M059J (cell line): ENCODE measurements at places on chromosomes 5 and 9.
A peak's percentile ranks its signal among the peaks of the same experiment; 100 is the strongest.

DNA sequence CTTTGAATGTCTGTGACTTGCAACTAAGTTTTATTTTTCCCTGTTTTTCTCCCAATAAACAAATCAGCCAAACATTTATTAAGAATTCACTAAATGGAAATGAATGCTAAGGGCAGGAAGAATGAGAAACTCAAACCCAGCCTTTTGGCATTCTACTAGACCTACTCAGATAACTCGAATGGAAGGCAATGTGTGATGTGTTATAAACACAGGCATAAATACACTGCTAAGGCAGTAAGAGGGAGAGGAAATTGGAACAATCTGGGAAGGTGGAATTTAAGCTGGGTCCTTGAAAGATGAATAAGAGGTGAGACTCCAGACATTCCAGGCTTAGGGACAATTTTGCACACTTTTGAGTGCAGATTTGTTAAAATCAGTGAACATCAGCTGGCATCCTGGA, 34.7 kb downstream of the MARCHF3 start:
- DNase-seq: no peak

GRCh38 chr9:129370770-129371169, 192.7 kb upstream of the IER5L start:
- no peak for DNase-seq

DNA sequence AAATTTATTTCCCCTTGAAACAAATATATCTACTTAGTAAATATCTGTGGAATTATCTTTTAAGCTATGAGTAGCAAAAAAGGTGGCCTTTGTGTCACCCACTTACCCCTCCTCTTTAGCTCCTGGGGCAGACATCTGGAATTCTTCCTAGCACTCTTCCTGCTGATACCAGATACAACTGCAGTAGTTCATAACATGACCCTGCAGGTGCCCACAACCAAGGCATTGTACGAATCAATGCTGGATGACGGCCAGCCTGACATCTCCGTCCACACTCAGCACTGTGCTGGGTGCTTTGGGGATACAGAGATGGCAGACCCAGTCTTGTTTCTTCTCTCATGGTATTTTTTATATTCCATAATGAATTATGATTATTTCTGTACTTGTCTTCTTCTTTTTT, 152.3 kb downstream of the GOLPH3 start:
- no peak for DNase-seq

DNA sequence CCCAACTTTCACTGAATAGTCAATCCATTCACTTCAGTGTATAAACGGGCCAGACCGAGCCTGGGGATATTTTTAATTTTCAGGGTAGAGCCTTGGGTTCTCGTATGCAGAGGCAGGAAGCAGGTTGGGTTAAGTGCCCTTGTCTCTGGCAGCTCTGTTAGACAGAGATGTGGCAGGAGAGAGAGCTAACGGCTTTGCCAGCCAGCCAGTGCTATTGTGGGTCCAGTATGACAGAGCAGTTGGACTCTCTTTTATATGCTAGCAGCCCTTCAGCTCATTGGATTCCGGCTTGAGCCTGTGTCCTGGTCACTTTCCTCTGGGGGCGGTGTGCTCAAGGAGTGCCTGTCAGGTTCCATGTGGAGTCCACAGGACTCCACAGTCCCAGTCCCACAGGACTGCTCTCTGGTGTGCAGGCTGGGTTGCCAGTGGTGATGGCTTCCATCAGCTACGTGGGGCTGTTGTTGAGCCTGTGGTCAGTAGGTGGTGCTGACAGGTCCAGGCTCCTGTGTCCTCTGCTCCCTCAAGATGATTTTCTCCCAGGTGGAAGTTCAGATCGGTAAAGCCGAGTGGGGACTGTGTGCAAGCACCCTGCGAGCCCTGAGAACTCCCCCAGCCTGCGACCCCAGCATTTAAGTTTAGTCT, 14.3 kb downstream of the CLTA start:
- DNase-seq: peak; percentile 31

DNA sequence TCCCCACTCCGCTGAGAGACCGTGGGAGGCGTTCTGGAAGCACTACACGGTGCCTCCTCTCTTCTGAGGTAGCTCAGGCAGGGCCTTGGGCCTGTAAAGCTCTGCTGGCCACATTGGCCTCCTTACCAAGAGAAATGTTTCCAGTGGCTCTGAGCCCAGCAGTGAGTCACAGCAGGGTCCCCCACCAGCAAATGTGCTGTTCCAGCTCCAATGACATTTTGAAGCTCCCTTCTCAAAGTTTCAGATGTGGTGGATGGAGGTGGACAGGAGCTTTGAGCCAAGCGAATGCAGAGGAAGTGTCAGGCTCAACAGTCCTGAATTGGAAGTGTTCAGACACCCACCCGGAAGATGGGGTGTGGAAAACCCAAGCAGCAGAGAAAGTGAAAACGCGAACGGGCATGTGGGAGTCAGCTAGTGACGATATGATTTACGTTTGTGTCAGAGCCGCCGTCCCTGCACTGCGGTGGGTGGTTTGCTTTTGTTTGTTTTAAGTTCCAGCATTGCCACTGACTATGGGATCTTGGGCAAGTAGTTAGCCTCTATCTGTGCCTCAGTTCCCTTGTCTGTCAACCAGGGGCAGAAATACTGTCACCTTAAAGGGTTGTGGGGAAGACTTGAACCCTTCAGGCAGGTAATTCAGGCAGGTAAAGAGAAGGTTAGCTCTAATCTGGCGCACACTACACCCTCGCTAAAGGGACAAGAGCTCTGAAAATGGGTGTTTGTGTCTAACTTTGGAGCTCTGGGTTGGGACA, 38.2 kb downstream of the C5orf15 start:
- peak; percentile 76 for DNase-seq

DNA sequence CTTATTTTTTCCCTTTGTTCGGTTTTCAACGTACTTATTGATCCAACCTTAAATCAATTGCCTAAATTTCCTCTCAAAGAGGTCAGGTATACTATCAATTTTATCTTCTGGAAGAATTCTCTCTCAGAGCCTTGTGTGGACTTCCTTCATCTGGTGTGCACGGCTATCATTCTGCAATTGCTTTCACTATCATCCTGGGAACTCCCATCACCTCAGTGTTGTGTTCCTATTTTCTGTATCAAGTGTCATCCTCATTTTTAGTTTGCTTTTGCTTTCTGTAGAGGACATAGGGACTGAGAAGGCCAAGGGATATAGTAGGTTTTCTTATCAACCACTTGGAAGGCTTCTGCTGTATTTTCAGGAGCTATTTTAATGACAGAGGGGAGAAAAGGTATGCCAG, 11.3 kb downstream of the STOM start:
- no peak for DNase-seq

DNA sequence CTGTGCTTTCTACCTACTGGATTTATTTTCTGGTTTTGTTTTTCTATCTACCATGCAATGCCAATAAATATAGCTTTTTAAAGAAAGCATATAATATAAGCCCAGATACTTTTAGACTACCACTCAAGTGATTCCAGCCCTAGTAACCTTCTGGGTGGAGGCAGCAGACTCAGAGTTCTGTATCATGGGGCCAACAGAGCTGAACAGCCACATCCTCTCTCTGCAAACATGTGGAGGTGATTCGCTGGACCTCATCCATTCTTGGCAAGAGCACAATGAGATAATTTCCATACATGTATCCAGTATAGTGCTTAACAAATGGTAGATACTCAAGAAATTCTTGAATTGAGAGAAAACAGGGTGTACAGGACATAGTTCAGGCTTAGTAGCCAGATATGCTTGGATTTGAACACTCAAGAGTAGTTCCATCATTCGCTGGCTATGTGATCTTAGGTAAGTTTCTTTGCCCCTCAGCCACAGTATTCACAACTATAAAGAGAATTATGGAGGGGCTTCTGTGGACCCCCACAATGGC, 124.5 kb downstream of the ASTN2 start:
- no peak for DNase-seq

DNA sequence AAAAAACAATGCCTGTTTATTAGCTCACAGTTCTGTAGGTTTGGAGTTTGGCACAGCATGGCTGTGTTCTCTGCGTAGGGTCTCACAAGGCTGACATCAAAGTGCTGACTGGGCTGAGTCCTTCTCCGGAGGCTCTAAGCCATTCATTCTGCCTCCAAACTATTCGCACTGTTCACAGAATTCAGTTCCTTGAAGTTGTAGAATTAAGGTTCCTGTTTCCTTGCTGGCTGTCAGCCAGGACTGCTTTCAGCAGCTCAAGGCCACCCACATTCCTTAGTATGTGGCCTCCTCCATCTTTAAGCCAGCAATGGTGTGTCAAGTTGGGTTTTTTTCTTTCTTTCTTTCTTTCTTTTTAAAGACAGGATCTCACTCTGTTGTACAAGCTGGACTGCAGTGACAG, 161.9 kb downstream of the CDH6 start:
- peak; percentile 14 for DNase-seq

DNA sequence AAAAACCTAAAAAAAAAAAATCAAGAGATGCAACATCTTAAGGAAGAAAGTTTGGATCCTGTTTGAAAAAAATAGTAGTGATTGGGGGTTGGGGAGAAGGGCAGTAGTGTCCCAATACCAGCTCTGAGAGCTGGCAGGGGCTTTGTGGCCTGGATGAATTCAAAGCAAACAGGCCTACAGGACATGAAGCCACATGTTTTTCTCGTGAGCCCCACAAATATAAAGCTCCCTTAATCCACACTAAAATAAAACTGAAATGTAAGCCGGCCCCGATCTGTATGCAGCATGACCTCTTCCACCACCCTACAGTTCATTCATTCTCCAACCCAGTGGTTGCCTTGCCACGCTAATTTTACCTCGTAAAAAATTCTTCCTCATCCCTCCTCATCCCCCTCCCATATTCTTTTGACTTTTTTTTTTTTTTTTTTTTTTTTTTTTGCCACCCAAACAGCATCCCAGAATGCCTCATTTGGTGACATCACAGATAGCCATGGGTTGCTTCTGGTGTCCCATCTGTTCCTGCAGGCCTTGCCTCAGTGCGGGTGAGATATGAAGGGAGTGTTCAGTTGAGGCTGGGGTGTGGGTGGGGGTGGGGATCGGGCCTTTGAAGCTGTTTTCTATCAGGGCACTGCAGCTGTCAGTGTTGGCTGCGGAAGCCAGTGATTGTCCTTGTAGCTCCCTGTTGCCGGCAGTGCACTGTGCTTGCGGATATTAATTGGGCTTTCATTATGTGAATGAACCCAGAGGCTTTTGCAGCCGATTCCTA, 81.6 kb upstream of the NFIB start:
- no peak for DNase-seq

DNA sequence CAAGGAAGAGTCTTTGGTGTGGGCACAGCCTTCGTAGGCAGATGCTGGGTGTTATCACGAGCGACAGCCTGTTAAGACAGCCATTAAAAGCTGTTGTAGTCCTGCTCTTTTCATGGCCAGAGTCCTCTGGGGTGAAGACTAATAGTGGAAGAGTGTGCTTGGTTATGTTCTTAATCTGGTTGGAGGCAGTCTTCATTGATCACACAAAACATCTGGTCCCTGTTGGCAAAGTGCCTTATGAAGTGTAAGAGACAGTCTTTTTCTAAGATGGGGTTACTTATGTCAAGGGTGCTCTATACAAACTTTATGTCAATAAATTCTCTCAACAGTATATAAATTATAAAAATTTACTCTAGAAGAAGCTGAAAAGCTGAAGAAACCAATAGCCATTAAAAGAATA, 280.4 kb downstream of the CAAP1 start:
- DNase-seq: no peak

GRCh38 chr5:143086908-143087637, 316.4 kb downstream of the NR3C1 start:
- DNase-seq: peak; percentile 90

GRCh38 chr5:78845470-78845869, 139.6 kb downstream of the ARSB start:
- DNase-seq: peak; percentile 32

GRCh38 chr5:129074903-129075302, 19.6 kb upstream of the ISOC1 start:
- no peak for DNase-seq
